ENCODE measurements at places on chromosomes 4 and X. TPM values are rescaled to one million over a fixed set of nuclear protein-coding genes. Genes with fewer than 3 reads are reported as not detected.

DNA sequence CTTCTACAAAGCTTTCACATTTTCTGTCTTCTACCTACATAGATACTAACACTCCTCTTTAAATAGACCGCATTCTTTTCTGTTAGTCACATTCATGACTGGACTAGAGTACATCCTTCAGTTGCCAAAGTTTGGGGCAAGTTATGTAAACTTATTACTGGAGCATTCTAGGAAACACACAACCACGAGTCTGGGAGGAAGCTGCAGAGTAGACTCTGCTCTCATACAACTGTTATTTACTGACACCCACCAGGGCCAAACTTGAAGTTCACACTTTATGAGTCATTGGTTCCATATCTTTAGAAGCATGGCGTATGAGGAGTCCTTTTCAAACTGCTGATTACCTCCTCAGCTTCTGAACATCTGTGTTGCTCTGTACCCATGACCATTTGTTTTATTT lies 87.0 kb downstream of the RNF150 start:
- no peak for DNase-seq

DNA sequence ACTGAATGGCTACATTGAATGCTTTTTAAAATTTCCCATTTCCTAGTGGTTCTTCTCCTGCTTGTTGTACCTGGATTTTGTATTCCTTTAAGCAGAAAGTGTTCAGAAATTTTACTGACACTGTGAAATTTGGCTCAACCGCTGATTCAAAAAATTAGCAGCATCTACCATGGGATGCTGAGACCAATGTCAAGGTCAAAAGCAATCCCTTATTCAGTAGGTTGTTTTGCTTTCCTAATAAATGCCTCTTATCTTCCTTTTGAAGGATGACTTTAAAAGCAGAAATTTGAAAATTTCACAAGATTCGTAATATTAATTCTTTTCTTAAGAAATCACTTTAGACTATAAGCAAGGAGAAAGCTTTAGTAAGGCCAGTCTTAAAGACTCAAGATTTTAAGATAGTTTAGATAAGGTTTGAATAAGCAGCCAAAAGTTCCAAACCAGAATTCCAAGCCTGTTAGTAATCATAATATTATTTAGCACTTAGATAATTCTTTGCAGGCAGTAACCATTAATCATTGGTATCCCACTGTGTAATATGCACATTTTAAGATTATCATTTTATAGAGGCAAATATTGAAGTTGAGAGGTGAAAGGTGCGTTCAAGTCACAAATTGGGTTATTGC lies 508.8 kb downstream of the ANKRD50 start:
- DNase-seq, result no peak

GRCh38 chr4:44425614-44426208 lies 22.9 kb downstream of the KCTD8 start:
- peak; percentile 71 for DNase-seq

Gene ADGRG2
- not detected for total RNA-seq

- DNase-seq, result no peak
These were observed 239.9 kb downstream of the GASK1B start for GRCh38 chr4:157932936-157933335.

GRCh38 chrX:112341598-112341997 lies 259.0 kb upstream of the TRPC5 start:
- DNase-seq, result no peak

- DNase-seq, result no peak
These were observed 208.6 kb upstream of the SFRP2 start for GRCh38 chr4:153997516-153997915.

DNA sequence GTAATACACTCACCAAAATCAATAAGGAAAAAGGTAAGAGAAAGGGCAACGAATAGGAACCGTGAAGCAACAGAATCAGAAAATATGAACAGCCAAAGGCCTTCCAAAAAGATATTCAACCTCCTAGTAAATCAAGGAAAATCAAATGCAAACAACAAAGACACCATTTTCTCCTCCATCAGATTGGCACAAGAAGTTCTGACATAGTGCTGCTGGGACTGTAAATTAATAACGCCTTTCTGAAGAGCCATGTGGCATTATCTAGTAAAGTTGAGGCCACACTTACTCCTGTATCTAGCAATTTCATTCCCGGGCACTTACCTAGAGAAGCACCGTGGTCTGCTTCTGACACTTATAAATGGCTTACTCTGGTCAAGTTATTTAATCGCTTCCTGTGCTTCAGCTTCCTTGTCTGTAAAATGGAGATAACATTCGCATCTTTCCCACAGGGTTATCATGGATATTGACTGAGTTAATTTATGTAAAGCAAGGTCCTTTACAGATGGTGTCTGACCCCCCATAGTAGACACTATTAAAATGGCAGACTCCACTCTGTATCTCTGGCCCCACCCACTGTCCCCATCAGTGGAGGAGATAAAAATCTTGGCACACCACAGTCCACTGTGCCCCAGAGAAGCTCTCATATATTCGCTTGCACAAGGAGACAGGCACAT lies 20.5 kb upstream of the ENPP6 start:
- no peak for DNase-seq

- no peak for DNase-seq
These were observed 508.7 kb downstream of the FSTL5 start for GRCh38 chr4:161655148-161655547.

Gene CSAG3
- total RNA-seq, result 8.9 TPM

DNA sequence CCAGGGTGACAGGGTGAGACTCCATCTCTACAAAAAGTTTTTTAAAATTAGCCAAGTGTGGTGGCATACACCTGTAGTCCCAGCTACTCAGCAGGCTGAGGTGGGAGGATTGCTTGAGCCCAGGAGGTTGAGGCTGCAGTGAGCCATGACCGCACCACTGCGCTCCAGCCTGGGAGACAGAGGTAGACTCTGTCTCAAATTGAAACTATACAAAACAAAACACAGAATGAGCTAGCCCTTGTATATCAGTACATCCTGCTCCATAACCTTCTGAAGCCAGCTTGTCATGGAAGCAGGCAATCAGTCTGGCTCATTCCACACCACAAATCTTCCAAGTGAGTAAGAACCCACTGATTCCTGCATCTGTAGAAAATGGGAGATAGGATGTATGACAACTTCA lies 49.0 kb downstream of the CD99L2 start:
- no peak for DNase-seq

DNA sequence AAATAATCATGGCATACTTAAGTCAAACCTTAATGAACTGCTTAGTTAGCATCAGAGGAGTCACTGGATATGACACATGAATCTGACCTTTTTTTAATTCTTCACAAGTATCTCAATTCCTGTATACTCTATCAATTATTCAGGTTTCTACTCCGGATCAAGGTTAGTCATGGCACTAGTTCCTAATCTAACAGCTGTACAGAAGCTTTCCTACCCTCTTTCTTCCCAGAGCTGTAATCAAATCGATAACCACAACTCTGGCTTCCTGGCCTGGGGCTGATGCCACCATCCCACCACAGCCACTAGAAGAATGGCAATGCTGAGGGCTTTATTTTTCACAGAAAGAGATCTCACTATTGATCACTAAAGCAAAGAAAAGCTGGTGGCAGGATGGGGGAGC lies 718.5 kb downstream of the SMARCA1 start:
- no peak for DNase-seq

Gene PIGA
- 22.0 TPM for total RNA-seq

DNA sequence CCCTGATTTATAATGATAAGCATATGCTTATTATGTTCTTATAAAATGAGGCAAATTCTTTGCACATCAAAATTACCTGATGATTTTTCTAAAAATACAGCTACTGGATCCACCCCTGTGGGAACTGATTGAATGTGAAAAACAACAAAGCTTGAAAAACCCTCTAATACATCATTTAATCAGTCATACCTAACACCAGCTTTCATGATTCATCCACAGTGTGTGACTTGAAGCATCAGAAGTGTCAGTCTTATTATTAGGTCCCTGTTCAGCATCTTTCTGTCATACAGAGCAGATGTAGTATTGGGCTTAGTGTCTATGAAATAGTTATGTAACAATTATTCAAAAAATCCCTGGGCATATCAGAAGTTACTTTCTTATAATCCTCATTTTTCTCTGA lies 671.3 kb upstream of the GALNT7 start:
- no peak for DNase-seq

DNA sequence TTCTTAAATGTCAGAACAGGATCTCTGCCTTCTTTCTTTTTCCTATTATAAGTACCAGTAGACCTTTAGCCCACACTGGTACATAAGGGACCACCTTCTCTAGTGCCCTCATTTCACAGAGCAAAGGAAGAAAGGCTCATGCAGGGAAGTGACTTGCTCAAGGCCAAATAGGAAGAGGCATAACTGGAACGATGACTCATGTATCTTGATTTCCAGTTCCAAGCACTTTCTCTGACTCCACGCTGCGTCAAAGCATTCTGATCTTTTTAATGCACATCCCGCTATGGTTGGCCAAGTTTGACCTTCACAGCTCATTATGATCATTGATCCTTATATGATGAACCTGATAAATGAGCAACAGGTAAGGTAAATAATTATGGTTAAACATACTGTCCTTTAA lies 542.0 kb downstream of the GBA3 start:
- DNase-seq, result no peak
